T-helper 2 cell (primary cell): ENCODE measurements at places on chromosomes 4 and X.

DNA sequence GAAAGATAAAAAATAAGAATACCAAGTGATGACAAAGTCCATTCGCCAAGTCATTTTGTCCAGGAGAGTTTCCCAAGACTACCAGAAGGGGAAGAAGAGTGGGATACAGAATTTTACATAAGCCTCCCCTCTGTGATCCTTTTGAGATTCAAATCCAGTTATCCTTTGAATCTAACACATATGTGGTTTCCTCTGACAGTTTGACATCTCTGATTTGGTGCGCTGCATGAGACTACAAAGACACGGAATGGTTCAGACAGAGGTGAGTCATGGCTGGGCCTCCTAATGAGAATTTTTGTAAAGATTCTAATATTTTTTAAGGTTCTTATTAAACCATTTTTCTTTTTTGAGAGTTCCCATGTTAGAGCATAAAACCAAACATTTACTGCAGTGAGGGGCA is 38.3 kb downstream of the SLC10A6 start:
- DNase-seq: no peak

GRCh38 chr4:118770741-118771187 is 65.2 kb downstream of the SEC24D start:
- DNase-seq: no peak

GRCh38 chrX:1316527-1316926 is 20.1 kb upstream of the IL3RA start:
- DNase-seq: peak; percentile 46

GRCh38 chr4:118005883-118006282 is 28.4 kb upstream of the NDST3 start:
- no peak for DNase-seq

- DNase-seq: no peak
Measured at GRCh38 chr4:91267543-91267942, 1036.2 kb upstream of the GRID2 start.

- no peak for DNase-seq
Measured at GRCh38 chr4:165668694-165669093, 204.3 kb upstream of the TLL1 start.

DNA sequence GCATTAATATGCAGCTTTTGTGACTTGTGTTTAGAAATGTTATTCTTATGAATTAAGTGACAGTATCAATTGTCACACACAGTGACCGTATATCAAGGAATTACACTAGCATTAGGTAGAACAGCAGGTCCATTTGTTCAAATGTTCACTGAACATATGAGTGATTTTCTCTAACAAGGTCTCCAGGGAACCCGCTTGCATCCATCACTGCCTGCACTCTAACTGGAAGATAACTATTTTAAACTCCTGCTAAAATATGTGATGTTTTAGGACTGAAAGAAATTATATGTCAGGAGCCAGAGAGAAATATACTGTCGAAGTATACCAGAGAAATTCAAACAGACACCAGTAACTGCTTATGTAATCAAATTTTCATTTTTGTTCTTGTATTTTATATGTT is 1395.7 kb downstream of the PCDH18 start:
- no peak for DNase-seq

- no peak for DNase-seq
Measured at GRCh38 chr4:40525752-40526598, 103.7 kb downstream of the RBM47 start.

GRCh38 chr4:167021545-167022155 is 212.6 kb downstream of the SPOCK3 start:
- peak; percentile 17 for DNase-seq

DNA sequence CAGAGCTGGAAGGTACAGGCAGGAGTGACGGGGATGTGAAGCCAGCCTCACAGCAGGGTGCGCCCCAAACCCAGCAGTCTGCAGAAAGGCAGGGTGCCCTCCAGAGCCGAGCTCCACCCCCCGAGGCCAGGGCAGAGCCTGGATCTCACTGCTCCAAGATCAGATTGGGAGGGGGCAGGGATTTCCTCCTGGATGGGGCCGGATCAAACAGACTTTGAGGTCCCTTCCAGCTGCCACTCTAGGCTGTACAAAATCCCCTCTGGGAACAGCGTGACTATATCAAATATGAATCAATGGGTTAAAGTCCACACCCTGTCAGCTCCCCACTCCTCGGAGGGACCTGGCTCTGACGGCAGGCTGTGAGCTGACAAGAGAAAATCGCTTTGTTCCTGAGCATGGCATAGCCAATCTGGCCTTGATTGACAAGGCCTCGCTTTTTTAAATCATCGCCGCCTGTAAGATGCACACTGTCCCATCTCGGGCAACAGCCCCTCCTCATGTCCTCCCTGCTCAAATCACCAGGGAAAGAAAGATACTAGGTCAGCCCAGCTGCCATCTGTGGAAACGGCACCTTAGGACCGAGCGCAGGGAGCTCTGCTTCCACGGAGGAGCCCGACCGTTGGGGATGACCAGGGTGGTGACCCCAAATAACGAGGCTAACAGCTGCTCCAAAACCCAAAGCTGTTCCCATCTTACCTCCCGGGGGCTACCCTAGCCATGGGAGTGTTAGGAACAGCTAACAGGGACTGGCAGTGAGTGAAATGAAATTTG is 39.9 kb downstream of the PSAPL1 start:
- DNase-seq: no peak

DNA sequence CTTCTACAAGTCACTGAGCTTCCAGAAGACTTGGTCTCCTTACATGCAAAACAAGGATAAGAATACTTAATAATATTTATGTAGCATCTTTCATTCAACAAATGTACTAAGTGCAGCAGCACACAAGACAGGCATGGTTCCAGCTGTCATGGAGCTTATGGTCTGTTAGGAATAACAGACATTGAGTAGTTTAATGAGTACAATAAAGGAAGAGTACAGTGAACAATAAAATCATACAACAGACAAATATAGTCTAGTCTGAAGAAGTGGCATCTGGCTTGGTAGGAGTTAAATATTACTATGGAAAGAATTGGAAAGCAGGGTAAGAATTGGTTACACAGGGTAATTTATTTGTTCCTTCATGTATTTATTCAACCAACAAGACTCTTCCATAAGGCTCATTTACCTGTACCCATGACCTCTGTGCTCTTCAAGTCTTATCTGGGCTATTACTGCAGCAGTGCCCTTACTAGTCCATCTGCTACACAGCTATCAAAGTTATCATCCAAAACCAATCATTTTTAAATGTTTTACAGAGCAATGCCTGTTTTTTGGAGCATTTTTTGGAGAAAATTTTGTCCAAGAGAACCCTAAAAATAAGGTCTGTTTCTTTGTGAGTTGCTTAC is 101.1 kb upstream of the RPL34 start:
- no peak for DNase-seq

- no peak for DNase-seq
Measured at GRCh38 chrX:53716328-53717088, 30.0 kb upstream of the HUWE1 start.

- no peak for DNase-seq
Measured at GRCh38 chr4:144906181-144906925, 191.6 kb downstream of the ANAPC10 start.

GRCh38 chr4:3866813-3867129 is 100.6 kb downstream of the ADRA2C start:
- no peak for DNase-seq

DNA sequence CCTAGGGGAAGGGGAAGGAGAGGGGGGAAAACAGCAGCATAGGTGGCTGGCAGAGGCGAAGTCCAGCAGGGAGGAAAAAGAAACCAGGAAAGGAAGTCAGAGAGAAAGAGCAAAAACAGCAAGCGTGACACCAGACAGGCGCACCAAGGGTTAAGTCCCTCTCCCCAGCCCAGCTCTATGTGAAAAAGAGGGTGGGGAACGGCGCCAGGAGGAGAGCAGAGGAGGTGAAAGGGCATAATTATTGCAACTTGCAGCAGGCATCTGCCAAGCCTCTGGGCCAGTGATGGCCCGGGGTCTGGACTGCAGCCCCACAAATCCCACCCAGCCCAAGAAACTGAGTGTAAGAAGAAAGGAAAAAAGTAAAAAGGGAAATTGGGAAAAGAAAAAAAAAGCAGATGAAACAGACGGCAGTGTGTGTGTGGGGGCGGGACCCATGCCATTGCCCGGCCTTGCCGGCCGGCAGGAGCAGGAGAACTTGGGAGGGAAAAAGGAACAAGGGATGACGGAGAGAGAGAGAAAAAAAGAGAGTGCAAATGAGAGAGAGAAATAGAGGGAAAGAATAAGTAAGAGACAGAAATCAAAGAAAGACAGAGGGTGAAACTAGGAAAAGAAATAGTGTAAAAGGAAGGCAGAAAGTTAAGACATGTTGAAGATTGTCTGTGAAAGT is 14.1 kb upstream of the RHOXF2 start:
- DNase-seq: no peak

- DNase-seq: no peak
Measured at GRCh38 chr4:47703956-47704355, 133.9 kb downstream of the CORIN start.

- DNase-seq: no peak
Measured at GRCh38 chrX:49308604-49309269, 5.3 kb downstream of the GAGE10 start.

- no peak for DNase-seq
Measured at GRCh38 chrX:10847333-10847732, 226.9 kb upstream of the MID1 start.

DNA sequence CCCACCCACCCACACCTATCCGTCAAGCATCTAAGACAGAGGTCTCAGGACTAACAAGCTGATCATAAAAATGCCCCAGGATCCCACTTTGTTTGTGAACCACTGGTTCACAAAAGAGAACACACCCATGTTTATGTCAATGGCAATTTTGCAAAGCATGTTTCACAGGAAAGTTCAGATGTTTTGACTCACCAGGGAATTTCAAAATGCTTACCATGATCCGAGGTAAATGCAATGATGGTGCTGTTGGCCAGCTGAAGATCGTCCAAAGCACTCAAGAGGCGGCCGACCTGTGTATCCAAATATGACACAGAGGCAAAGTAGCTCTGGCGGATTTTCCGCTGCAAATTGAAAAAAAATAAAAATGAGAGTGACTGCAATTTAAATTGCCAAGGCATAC is 15.0 kb downstream of the IDS start:
- DNase-seq: no peak

DNA sequence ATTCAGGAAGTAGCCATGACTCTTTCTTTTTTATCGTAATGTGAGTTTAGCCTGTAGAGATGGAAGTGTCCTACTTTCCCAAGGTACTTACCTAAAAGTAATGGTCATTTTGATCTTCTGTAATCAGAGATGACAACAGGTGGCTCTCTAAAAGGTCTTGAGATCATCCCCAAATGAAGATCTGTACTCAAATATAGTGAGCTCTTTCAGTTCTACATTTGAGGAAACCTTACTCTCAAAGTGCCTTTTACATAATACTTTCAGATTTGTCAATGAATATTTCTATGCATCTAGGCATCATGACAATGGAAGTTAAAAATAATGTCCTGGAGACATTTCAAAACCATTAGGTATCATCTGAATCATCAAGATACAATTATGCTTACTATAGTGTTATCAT is 17.2 kb upstream of the MND1 start:
- DNase-seq: no peak

- DNase-seq: no peak
Measured at GRCh38 chr4:121789960-121790829, 10.9 kb upstream of the EXOSC9 start.

DNA sequence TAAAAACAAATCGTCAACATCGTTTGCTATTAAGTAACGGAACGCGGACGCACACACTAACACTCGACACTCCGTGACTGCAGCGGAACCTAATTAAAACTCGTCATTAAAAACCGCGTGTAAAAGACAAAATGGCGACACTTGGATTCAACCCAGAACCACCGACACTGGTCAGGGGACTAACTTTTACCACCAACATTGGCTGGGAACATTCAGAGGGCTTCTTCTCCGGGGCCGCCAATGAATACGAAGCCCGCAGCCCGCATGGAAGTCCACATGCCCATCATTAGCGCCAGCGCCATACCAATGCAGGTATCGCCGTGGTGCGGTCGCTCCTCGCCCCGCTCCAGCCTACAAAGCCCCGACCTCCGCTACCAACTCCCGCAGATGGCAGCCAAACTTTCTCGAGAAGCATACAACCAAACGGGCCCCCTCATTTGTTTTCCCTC is 498 bp downstream of the RBMX start:
- no peak for DNase-seq

DNA sequence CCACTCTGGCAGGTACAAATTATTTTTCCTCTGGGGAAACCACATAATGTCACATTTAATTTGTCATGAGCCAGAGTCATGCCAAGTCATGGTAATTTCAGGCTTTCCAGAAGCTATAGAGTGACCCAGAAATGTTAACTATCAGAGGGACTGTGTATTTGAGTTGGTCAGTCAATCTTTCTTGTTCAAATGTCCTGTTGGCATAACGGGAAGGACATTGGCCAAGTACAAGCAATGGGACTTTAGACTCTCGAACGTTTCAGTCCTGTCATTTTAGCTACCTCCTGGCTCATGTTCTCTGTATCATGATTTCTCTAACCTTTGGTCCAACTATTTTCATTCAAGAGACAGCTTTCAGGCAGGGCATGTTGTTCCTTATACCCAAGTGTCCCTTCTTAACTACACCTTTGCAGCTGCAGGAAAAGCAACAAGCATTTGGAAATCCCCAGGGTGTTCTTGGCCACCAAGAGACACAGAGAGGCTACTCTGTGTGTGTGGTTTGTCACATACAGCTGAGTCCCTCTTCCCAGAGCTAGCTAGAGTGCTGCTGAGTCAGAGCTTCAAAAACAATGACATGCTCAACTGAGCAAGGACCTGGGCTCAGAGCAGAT is 142.6 kb downstream of the EGF start:
- DNase-seq: peak; percentile 55

DNA sequence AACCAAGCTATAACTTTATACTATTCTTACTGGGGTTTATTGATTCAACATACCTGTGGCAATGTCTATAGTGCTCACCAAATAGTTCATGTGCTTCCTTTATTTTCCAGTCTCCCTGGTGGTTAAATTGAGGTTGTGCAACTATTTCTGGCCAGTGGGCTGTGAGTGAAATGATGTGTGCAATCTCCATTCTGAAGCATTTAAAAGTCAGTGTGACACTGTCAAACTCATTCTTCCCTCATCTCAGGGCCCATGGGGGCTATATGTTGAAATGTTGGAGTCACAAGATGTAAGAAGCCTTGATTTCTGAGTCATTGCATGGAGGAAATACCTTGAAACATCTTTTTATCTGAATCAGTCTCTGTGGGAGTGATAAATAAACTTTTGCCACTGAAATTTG is 414.3 kb upstream of the RPS6KA3 start:
- DNase-seq: no peak
